Kidney tubule cell (primary cell): ENCODE measurements at places on chromosomes 3 and 15.

GRCh38 chr3:24017305-24017704 lies 72.2 kb downstream of the NR1D2 start:
- DNase-seq: no peak

DNA sequence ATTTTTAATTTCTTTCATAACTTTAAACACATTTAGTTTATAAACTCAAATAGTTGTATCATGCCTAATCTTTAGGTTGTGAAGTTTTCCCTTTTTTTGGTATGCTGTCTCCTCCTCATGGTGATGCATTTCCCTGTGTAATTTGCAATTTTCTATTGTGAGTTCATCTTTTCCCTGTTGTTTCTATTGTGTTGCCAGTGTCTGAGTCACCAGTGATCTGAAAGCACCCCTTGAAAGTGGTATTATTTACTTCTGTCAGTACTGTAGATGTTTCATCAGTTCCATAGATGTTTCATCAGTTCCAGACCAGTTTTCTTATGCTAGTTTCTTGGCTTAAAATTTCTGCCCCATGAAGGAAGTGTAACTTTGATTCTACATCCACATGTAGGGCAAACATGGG lies 80.6 kb downstream of the OXSM start:
- DNase-seq: peak; percentile 31

DNA sequence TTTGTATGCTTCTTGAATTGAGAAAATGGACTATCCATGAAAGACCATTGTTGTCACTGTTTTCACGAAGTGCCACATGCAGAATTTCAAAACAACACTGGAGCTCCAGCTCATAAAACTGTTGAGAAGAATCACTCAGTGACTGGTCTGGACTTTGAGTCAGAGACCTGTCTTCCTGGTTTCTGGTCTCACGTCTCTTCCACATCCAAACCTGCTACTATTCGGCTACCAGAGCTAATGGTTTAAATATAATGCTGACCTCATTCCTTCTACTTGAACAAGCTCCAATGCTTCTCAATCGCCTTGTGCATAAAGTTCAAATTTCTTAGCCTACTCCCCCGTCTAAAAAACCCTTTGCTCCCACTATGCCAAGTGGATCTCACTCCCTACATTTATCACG lies 227.9 kb upstream of the NR2F2 start:
- DNase-seq: peak; percentile 45

DNA sequence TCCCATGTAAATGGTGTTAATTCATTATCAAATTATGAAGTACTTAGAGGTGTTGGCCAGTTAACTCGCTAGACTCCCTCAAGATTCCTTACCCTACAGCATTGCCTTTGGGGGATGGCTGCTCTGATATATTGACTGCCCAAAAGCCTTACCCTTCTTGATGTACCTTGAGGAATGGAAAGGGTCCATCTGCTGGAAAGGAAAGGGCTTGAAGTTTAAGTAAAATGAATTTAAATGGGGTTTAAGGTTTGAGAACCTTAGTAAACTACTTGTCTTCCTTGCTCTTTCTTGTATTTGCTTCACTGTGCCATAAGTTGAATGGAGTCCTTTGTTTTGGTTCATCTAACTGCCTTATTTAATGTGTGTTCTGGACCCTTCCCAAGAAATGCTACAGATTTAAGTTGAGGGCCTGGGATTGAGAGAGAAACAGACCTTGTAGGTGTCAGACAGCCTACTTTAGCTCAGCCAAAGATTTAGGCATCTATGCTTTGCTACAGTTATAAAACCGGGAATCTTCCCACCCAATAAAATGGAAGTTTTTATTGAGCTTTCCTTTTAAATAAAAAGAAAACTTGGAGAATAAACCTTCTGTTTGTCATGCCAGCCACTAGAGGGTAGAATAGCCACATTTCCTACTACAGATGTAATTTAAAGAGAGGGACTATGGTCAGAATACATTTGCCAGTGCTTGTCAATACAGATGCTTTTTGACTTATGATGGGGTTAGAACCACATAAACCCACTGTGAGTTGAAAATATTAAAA lies 25.3 kb downstream of the CMSS1 start:
- DNase-seq: peak; percentile 68

GRCh38 chr3:64224826-64225610 lies at the start of gene PRICKLE2:
Gene PRICKLE2, minus strand, starts transcription at chr3:64225466. Its CDS starts 26,539 bp downstream, at chr3:64198927.
- peak; percentile 97 for DNase-seq
